ENCODE measurements at places on chromosomes 16 and 17.

DNA sequence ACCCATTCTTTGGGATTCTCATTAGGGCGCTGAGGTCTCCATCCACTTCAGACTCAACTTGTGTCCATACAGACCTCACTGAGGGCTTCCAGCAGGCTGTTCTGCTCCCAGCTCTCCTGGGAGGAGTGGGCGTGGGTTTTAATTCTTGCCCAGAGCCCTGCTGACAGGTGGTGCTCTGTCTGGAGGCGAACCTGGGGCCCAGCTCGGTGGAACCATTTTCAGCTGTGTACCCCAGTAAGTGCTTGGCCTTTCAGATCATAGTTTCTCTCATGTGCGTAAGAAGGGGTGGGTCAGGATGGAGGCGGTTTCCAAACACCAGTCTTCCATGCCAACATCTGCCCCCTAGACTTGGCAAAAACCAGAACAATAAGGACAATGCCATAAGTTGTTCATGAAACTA, 21.4 kb upstream of the NKD1 start:
- no peak for DNase-seq

GRCh38 chr17:31787857-31788570, 71.0 kb downstream of the COPRS start:
- DNase-seq = no peak

GRCh38 chr16:69209735-69210134, 22.8 kb downstream of the SNTB2 start:
- DNase-seq = no peak

- DNase-seq = no peak
Measured at GRCh38 chr16:2270588-2271470, 2.9 kb upstream of the RNPS1 start.

- DNase-seq = no peak
Measured at GRCh38 chr16:35713762-35714650, 2254.6 kb downstream of the TP53TG3F start.

GRCh38 chr16:84599521-84600202, 18.2 kb downstream of the COTL1 start:
- peak; percentile 53 for DNase-seq

DNA sequence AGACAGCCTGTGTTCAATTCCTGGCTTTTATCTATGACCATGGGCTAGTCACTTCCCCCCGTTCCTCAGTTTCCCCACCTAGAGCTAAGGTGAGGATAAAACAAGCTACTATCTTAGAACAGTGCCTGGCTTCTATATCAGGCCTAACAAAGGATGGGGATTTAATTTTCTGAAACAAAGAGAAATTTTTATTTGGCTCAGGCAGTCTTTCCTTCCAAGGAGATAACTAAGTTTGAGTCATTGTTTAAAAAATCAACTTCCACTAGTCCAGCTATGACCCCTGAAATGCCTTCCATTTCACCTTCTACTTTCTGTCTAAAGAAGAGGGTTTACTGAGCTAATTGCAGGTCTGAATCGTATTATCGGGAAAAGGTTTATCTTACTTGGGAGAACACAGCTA, 99.0 kb downstream of the CMIP start:
- DNase-seq = no peak

GRCh38 chr17:6196355-6196754, 126.2 kb downstream of the WSCD1 start:
- no peak for DNase-seq

DNA sequence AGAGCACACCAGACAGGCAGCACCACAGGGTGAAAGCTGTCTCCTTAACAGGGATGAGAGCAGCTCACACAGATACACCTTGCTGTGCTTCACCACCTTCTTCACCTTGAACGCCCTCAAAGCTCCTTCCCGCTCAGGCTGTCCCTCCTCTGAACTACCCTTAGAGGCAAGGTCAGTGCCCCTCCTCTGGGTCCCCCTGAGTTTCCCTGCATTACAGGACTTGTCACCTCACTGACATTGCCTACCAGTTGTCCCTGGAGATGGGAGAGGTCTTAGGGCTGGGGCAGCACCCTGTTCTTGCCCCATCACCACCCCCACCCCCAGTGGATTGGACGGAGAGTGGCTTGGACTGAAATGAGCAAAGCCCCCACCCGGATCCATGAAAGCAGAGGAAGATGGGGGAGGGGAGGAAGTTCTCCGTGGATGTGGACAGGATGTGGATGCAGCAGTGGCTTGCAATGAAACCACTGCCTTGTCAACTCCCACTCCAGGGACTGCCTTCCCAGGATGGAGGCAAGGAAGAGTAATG, 73.2 kb upstream of the CDH5 start:
- no peak for DNase-seq

GRCh38 chr16:70576431-70577255, 53.0 kb downstream of the SF3B3 start:
- no peak for DNase-seq

- no peak for DNase-seq
Measured at GRCh38 chr17:16919663-16920627, 52.0 kb downstream of the TNFRSF13B start.

- DNase-seq = no peak
Measured at GRCh38 chr17:6671431-6671830, 19.9 kb downstream of the C17orf100 start.

DNA sequence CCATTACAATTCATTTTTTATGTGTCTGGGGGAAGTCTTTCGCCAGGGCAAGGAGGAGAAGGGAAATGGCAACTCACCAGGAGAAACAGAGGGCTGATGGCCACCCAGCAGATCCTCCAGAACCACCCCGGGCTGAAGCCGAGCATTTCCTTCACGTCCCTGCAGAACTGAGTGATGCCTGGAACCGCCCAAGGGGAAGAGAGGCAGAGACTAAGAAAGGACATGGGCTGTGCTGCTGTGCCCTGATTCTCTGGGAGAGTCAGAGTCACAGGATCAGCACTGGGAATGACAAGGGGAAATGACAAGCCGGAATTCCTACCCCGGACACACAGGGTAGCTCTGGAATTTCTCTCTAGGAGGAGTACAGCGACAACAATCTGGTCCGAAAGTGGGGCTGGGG, 27.8 kb downstream of the SLC6A4 start:
- no peak for DNase-seq

DNA sequence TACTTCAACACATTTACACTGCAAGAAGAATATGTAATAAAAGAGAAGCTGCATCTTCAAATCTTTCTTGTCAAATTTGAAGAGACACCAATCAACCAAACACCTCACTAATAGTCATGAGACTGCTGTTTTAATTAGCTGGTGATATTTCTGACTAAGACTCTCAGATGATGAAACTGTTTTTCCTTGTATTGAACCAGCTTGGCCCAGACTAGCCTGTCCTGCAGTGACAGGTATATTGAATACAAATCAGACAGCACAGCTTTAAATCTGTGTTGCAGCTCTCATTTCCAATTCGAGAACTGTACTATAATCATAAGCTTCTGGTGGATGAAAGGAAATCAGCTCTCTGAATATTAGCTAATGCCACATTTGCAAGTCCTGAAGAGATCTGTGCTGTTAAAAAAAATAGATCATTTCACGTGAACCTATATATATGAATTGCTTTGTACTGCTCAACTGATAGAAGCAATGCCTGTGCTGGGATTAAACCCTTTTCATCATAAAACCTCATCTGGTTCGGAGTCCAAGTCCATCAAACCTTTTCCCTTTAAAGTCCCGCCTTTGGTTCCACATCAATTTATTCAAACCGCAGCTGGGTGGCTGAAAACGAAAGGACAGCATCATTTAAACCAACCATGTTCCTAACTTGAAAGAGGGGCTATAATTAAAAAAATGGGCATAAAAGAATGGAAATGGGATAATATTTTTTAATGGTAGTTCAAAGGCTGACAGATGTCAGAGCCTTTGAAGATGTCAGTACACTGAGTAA, 306.2 kb downstream of the CEP112 start:
- no peak for DNase-seq

GRCh38 chr16:13587181-13587580, 332.8 kb upstream of the ERCC4 start:
- DNase-seq = no peak

- no peak for DNase-seq
Measured at GRCh38 chr17:41943492-41943891, 13.1 kb downstream of the ODAD4 start.

DNA sequence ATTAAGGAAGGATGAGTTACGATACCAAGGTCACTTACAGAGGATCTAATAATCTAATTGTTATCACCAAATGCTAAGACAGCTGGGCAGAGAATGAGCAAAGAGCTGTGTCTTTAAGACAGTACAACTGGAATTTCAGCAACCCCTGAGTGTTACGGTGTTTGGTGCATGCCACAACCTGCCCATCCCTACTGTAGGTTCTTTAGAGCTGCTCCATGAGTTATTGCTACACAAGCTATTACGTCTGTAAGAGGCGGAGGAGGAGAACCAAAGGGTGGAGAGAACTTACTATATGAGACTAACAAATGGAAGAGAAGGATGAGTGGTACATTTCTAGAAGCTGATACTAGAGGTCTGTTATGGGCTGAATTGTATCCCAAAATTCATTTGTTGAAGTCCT, 14.2 kb upstream of the C17orf78 start:
- DNase-seq = no peak

DNA sequence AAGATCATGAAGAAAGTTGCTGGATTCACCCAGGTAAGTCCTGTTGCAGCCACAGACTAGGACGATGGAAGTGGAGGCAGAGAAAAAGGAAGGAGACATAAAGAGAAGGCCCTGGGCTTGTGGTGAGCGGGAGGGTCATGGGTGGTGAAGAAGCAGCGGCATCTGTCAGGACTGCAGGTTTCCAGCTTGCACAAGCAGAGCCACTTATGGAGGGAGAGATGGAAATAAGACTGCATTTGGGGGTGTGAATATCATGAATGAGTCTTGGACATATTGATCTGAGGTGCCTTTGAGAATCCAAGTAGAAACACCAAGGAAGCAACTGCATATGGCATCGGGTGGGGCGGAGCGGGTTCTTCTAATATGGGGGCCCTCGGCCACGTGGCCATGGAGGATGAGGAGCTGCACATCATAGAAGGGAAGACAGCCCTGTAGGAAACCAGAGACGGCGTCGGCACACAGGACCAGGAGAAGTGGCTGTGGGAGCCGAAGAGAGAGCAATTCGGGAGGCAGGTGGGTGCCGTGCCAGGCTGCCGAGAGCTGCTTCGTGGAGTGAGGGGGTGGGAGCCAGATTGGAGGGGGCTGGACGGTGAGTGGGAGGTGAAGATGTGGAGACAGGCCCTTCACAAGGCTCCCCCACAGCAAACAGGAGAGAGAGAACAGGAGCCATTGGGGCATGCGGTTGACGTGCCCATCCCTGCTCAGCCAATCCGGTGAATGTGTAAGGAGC, 243.5 kb downstream of the GSG1L start:
- no peak for DNase-seq

DNA sequence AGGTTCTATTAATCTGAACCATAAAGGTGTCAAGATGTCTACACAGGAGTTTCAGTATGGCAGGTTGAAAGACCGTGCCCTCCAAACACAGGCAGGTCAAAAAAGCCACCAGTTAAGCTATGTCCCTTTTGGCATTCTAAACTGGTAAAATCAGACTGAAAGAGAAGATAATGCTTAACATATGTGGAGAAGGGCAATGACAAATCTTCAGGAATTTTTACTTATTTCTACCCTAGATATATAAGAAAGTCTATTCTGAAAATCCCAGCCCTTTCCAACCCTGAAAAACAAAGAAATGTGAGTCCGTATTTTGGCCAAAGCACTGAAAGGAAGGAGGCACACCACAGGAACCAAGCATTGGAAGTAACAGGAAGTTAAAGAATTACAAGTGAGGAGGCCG, 16.5 kb downstream of the AP1G1 start:
- no peak for DNase-seq

DNA sequence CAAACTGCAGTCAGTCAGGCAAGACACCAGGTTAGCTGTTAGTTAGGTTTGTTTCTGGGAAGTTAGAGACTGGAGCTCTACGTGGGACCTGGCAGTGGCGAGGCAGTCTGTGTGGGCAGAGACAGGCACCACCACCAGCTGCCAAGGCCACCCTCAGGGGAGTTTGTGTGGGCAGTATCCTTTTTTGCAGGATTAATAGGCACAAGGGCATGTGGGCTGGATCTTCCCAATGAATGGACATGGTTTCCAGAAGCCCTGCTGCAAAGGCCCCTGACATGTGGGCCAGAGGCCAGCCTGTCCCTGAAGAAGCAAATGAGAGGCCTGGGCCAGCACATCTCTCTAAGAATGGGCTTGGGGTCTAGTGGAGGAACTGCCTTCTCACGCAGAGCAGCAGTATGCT, 19.2 kb upstream of the SREBF1 start:
- DNase-seq = no peak

GRCh38 chr16:28913946-28914724, 10.9 kb downstream of the RABEP2 start:
- no peak for DNase-seq

DNA sequence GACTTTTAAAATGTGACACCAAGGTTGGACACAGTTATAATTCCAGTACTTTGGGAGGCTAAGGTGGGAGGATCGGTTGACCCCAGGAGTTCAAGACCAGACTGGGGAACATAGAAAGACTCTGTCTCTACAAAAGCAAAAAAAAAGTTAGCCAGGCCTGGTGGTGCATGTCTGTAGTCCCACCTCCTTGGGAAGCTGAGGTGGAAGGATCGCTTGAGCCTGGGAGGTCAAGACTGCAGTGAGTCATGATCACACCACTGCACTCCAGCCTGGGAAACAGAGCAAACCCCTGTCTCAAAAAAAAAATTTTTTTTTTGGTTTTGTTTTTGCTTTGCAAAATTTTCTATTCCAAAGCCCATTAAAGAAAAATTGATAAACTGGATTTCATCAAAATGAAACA, 281.4 kb downstream of the BCAS3 start:
- no peak for DNase-seq

DNA sequence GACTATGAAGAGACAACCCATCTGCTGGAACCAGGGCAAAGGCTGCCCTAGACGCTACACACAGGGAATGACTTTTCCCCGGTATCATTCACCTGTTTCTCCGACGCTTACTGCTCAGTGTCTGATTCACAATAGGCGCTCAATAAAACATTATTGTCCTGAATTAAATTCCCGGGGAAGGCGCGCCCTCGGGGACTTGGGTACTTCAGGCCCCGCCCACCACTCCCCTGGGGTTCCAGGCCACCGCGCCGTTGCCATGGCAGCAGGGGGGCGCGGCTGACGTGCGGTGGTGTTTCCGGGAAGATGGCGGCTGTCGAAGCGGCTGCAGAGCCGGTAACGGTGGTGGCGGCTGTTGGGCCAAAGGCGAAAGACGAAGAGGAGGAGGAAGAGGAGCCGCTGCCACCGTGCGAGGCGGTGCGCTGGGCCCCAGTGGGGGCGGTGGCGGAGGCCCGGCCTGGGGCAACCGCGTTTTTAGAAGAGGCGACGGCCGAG, at the start of gene RUNDC1:
RUNDC1 (plus strand) TSS at position 292 of the 492 bp plus-strand sequence; CDS start at position 304, 12 bp downstream.
- peak; percentile 88 for DNase-seq

DNA sequence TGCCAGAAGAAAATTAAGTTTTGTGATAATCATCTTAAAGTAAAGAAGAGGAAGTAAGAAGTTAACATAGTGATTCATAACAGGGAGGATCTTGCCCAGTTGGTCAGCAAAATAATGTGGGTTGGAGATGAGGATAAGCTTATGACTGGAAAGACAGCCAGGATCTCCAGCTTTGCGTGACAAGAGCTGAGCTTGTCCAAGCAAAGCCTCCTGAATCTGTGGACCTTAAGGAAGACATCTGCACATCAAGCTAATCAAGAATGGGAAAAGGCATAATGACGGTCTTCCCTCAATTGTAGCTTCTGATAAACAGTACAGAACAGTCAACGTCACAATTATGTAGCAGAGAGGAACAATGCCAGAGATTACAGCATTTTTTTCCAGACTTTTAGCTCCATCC, 744.7 kb upstream of the GOT2 start:
- DNase-seq = no peak

GRCh38 chr16:2592786-2593185, 55.0 kb downstream of the PDPK1 start:
- no peak for DNase-seq

- no peak for DNase-seq
Measured at GRCh38 chr16:85541181-85541580, 71.9 kb upstream of the GSE1 start.
